ENCODE measurements at places on chromosomes 7 and 10.
A peak's percentile ranks its signal among the peaks of the same experiment; 100 is the strongest.

- peak; percentile 34 for DNase-seq
Observed at GRCh38 chr7:93092757-93093370, 24.9 kb downstream of the SAMD9 start.

DNA sequence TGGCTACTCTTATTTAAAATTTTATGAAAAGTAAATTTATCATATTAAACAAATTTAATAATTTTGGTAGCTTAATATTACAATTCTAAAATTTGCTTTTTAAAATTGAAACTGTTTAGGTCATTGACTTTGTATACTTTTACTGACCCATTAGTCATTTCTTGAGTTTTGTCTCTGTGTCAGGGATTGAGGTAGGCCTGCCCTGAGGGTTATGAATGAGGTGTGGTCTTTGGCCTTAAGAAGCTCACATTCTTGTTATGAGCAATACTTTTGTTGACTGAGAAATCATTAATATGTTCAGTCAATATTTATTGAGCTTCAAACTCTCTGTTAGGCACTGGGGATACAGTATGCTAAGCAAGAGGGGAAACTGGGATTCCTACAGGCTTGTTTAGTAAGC is 47.0 kb upstream of the RPA3 start:
- DNase-seq, result peak; percentile 61

DNA sequence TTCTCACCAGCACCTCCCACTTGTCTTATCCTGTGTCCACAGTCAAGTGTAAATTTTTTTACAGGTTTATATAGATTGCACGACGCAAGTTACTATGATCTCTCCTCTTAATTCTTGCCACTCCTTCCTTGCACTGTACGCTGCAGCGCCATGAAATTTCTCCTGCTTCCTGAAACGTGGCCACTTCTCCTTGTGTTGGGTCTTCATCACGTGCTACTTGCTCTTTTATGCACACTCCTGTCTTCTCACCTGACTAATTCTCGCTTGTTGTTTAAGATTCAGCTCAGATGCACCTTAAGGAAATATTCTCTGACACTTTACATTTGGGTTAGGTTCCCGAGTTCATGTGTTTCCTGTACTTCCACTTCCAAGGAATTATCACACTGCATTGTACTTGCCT is 76.5 kb upstream of the ODAD2 start:
- no peak for DNase-seq

DNA sequence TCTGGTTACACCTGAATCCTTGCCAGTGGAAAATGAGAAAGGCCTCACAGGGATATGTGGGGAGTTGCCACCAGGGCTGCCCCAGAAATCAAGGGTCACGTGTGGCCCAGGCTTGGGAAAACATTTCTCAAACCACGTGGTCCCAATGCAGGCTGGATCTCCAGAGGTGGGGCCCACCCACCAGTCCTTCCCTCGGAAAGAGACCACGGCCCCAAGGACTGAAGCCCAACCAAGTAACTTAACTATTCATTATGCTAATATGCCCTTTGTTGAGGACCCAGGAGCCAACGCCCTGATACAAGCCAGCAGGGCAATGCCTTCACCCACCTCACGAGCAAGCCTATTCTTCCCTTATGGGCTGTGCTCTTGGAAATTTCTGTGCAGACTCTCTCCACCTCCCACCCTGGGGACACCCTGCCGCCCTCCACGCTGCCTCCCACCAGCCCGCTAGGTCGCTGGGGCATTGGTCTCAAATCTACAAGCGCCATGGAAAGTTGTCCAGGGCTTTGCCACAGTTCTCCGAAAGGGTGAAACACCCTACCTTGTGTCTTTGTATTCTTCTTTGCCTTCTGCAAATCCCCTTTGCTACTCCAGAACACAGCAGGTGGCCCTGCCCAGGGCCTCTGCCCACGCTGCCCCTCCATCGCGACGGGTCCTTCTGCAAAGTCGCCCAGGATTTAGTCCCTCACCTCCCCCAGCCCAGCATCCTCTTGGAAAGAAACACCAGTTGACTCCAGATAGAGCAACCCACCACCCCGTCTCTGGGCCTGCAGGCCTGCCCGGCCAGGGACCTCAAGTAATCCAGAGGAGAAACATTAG is 8.8 kb downstream of the TNS3 start:
- no peak for DNase-seq

DNA sequence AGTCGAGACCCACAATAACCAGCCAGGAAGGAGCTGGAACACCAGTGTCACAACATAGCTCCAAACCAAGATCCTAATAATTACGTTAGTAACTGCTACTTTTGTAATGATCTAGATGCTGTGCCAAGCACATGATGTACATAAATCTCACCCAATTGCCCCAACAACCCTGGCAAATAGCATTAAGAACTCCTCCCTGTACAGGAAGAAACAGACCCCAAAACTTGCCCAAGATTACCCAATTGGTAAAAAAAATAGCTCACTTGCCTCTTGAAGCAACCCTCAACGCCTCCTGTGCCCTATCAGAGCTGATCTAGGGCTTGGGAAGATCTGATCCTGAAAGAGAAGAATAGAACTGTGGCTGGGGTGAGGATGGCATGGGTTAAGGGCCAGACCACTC is 628.7 kb upstream of the AUTS2 start:
- no peak for DNase-seq

GRCh38 chr7:149261316-149261828 is 624 bp upstream of the ZNF783 start:
- peak; percentile 47 for DNase-seq

DNA sequence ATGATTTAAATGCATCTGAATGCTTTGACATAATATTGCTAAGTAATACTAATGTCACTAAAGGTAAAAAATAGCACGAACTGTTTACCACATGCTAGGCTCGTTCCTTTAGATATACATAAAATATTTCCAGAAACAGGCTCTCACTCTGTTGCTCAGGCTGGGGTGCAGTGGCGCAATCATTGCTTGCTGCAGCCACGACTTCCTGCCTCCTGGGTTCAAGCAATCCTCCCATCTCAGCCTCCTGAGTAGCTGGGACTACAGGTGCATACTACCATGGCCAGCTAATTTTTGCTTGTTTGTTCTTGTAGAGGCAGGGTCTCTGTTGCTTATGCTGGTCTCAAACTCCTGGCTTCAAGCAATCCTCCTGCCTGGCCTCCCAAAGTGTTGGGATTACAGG is 183.3 kb downstream of the SGMS1 start:
- DNase-seq, result no peak

DNA sequence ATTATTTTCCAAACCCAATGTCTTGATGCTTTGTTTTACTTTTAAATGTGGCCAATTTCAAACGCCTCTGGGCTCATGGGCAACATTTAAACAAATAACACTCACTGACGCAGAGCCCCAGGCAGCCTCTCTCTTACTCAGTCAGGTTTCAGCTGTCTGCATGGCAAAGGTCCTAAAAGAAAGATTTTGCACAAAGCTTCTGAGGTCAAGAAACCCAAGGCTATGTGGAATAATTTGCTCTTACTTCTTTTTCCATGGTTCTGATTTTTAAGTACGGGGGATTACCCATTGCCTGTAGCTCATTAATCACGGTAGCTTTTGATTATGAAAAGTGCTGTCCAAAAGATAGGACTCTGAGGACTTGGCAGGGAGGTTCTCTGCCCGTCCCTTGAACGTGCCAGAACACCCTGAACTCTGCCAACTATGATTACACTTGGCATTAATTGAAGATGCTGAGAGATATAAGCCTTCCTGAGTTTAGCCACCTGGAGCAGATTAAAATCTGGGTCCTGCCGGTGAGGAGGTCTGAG is 14.1 kb upstream of the MSRB2 start:
- no peak for DNase-seq

All from activated CD4-positive, alpha-beta T cell treated with anti-CD3 and anti-CD28 coated beads, Interleukin-10, Interleukin-2, amounts not matched to agents 100 ng/mL and 50 ng/mL, durations not matched to agents 16 hours and 8 hours (primary cell).